A549 treated with RU486 at 1 μM for 4 hours (cell line): ENCODE measurements at places on chromosomes 4 and X. TPM values are rescaled to one million over a fixed set of nuclear protein-coding genes. Genes with fewer than 3 reads are reported as not detected.

The BTK gene
- 0.08 to 0.37 TPM (median 0.23 TPM) in 5 replicates for total RNA-seq

The OTUD6A gene
- total RNA-seq, result not detected in 5 replicates

The SNCA gene
- 0.09 to 0.56 TPM (median 0.24 TPM) in 4 of 5 replicates, not detected in the other for total RNA-seq

The VCX gene
- total RNA-seq, result not detected in 5 replicates

The CSAG3 gene
- not detected in 5 replicates for total RNA-seq
